CD4-positive, alpha-beta T cell treated with Interleukin-17A for 1 hour (primary cell): ENCODE measurements at places on chromosomes 12 and 14.

DNA sequence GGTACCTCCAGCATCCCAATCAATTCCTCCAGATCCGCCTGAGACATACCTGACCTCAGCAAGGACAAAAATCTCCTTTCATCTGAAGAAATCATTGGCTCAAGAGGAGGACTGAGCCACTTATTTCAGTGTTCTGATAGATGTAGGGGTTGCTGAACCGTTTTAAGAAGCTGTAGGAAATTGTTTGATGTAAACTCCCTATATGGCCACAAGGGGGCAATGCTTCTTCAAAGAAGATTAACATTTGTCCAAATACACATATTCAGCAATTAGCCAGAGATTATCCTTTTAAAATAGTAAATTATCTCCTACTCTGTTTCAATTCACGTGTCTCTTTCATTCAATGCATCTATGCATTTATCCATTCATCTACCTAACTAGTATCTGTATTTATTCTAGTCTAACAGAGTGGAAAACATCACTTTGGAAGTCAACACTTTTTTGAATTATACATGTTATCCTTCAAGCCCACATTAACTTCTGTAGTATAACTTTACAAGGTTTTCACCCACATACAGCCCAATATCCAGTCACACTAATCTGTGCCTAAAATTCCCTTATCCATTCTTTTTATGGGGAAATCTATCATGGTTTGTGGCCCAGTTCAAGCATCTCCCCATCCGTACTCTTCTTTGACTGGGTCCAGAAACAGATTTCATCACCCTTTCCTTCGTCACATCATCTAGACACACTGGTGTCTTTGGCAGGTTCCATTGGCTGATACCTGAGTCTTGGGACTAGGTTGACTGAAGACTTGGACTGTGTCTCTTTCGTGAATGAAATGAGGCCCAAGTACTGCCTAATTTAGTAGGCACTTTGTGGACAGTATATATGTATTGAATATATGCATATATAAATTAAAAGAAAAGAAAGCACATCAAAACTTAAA is 411.0 kb upstream of the OR4E1 start:
- DNase-seq = peak; percentile 68

DNA sequence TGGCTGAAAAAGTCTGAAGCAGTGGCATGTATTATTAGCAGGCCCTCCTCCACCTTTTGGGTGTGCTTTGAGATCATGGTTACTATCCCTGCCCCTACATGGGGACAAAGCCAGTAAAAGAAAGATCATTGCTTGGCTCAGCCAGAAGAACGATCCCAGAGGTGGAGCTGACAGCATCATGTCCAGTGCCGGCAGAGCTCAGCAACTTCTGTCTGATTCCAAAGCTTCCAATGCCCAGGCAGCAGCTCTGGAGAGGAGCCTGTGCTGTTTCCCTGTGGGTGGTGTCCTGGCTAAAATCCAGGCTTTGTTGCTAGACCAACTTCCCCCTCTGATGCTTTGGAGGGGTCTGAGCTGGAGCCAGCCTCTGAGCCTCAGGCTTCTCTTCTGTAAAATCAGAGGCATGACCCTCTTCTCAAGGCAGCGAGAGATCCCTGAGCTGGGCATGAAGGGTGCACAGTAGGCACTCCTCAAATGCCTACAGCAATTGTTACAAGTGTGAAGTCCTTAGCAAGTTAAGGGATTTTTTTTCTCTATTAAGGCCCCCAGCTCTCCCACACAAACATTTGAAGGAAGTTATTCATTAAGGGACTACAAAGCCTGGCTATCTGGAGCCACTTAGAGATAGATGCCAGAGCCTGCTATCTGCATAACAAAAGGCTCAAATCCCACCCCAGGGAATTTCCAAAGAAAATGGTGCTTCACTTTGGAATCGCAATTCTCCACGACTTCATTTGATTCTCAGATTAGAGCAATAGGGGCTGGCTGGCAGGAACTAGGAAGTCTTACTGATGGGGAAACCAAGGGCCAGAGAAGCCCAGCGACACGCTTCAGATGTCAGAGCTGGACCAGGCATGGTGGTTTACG is 10.9 kb upstream of the GSC start:
- DNase-seq = no peak

DNA sequence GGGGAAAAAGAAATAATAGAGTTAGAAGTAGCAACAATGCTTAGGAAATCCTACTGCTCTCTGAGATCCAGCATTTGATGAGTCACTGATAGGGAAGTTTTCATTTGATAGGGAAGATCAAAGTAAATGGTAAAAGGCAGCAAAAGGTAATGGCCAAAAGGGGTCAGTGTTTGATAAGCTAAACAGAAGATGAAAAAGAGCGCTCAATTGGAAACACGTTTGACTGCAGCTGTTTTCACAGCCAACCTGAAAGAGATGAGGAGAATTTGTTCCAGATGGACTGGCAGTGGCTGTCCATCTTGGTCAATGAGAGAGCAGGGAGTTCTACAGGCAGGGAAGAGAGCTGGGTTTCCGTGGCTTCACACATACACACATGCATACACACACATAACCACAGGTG is 264.2 kb downstream of the TMEM132C start:
- peak; percentile 15 for DNase-seq

DNA sequence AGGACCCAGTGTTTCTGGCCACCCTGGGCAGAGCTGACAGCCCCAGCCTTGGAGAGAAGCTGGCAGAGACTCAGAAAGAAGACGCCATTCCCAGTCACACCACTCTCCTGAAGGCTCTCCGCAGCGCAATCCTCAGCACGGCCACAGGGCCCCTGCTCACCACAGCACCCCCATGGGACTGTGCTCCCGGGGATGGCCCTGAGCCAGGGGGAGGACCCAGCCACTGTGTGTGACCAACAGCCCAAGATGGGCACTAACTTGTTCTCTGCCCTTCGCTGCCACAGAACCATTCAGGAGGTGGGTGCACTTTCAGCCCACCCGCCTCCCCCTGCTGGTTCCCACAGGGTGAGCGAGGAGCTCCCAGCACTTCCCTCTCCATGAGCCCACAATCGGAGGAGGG is 57.1 kb downstream of the CCNK start:
- no peak for DNase-seq

DNA sequence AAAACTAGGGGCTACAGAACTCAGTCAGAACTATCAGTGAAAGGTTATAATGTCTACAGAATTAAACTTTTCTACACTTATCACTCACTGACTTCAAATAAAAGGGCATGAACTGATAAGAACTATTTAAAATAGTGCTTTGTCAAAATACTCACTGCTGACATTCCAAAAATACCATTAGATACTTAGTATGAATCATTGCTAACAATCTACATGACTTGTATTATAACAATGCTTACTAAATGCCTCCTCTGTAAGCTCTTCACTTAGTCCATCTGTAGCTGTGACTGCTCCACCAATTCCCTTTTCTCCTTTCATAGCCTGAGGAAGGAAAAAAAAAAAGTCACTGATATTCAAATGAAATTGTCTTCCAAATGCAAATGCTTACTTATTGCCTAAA is 17.0 kb downstream of the NFYB start:
- DNase-seq = no peak

GRCh38 chr12:115341442-115341841 is 657.5 kb upstream of the TBX3 start:
- DNase-seq = no peak

DNA sequence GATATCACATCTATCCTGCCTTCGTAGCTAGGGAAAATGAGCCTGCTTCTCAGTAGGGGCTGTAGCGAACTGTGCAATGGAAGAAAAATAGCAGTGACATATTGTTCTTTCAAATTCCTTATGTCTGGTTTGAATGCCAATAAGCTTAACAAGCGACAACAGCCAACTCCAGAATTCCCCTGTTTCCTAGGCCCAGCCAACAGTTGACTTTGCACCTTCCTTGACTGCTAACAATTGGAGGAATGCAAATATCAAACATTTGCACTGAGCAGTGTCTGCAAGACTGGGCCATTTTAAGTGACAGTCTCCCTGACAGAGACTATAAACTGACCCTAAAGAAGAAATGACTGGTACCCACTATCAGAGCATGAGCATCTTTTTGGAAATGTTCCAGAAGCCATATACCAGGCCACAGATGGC is 12.0 kb upstream of the SERPINA1 start:
- no peak for DNase-seq

DNA sequence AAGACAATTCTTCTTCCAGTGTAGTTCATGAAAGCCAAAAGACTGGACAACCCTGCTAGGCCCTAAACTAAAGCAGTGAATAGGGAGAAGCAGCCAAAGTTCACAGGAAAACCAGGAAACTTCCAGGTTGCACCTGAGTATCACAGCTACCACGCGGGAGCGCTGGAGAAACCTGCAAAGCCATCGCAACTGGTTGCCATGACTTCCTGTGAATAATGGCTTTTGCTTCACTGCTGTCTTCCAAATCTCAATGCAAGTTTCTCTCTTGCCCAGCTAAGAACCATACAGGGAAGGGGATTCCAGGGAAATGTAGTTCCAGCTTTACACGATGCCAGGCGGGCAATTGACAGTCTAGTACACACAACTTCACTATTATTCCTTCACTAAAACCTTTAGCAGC is 114.1 kb downstream of the GXYLT1 start:
- DNase-seq = no peak

DNA sequence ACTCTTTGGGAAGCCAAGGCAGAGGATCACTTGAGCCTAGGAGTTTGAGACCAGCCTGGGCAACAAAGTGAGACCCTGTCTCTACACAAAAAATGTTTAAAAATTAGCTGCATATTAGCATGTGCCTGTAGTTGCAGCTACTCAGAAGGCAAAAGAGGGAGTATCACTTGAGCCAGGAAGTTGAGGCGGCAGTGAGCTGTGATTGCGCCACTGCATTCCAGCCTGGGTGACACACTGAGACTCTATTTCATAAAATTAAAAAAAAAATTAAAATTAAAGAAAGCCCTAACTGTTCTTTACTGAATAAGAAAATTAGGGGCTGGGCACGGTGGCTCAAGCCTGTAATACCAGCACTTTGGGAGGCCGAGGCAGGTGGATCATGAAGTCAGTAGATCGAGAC is 27.0 kb downstream of the SENP1 start:
- no peak for DNase-seq

- DNase-seq = no peak
Measured at GRCh38 chr14:104678346-104678745, 11.1 kb upstream of the INF2 start.

DNA sequence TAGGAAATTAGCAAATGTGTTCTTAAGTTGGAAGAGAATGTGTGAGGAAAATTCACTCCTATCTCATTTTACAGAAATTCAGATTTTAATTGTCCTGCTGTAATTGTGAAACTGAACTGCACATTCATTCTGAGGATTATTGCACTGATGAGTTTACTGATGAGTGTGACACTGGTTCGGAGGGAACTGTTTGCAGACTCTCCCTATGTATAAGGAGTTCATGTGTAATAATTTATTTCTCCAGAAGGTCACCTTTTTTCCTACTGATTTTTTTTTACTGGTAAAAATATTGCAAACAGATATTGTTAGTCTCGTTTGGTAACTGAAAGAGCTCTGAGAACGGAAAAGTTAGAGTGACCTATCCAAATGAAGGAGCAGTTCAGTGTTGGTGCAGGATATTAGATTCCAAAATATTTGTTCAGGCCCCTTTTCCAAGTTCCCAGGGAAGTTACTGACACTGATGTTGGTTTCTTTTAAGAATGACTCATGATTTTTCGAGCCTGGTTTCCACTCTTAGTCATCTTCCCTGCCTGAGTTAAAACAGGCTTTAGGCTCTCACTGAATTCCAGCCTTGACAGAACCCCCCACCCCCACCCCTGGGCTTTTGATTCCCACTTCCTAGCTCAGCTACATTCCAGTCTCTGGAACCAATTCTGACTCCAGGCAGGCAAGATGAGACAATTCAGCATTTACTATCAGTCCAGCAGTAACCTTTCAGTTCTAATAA is 18.4 kb downstream of the ANO6 start:
- DNase-seq = no peak

DNA sequence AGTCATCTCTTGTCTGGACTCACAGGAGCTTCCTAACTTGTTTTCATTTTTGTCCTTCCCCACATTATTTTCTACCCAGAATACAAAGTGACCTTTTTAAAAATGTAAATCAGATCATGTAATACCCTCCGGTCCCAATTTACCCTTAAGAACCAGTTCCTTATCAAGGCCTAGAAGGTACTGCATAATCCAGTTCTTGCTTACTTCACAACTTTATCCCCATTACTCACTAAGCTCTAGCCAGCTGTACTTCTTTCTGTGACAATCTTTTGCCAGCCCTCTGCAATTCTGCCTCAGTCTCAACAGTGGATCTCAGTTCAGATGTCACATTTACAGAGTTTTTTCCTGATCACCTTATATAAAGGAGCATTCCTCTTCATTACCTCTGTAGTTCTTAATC is 11.6 kb downstream of the RAP1B start:
- no peak for DNase-seq

GRCh38 chr14:67514203-67514607 is 18.9 kb upstream of the PLEKHH1 start:
- DNase-seq = no peak

DNA sequence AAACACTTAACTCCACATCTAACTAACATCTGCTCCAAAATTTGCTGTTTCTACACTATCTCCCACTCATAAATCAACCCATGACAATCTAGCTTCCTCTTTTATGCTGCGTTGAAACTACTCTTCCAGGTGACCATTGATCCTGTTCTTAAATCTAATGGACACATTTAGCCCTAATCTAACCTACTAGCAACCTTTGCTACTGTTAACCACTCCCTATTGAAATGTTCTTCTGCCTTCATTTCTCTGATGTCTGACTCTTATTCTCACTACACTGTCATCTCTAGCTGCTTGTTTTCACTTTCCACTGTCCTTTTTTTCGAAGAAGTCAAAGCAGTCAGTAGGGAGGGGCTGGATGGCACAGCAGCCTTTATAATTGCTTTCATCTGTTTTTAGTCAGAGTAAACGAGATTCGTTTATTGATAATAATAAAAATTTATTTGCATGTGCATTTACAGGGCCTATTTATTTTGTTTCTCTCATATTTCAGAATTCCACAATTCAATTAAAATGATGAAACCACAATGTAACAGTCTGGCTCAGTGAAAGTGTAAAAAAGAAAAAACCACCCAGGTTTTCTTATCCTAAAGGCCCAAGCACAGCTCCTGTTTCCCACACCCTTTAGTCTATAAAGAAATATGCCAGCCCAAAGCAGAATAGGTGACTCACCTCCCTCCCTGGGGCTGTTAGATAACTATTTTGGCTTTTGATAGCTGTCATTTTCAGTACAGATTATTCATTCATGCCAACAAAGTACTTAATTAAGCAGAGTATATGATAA is 44.9 kb downstream of the ATP2B1 start:
- DNase-seq = peak; percentile 28

GRCh38 chr14:52080808-52081755 is 12.2 kb upstream of the NID2 start:
- no peak for DNase-seq

DNA sequence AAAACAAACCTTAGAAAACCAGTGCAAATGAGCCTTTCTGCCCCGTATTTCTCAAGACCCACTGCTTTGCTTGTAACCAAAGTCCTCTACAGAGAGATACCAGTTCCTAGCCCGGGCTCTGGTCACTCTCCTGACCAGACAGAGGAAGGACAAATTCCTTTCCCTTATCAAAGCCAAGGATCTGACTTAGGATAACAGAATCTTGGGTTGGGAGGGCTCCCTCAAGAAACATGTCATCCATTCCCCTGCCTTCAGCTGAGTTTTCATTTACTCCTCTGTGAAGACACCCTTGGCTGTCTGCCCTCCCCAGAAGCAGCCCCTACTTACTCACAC is 116.0 kb upstream of the PARP11 start:
- no peak for DNase-seq
